ENCODE measurements at places on chromosomes 11 and 22.

DNA sequence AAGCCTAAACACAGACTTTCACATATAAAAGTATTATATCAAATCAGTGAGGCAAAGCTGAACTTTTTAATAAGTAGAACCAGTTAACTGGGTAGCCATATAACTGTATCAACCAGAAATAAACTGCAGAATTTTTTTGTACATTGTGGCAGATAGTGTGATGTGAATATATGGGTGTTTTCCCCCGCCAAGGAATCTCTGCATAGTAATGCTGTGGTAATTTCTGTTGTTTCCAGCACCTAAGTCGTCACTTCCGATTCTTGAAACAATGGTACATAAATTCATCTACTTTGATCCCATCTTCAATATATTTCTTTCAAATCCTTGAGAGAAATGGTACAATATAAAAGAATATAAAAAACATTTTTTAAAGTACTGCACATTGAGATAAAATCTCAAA is 39.6 kb downstream of the NARS2 start:
- no peak for DNase-seq

DNA sequence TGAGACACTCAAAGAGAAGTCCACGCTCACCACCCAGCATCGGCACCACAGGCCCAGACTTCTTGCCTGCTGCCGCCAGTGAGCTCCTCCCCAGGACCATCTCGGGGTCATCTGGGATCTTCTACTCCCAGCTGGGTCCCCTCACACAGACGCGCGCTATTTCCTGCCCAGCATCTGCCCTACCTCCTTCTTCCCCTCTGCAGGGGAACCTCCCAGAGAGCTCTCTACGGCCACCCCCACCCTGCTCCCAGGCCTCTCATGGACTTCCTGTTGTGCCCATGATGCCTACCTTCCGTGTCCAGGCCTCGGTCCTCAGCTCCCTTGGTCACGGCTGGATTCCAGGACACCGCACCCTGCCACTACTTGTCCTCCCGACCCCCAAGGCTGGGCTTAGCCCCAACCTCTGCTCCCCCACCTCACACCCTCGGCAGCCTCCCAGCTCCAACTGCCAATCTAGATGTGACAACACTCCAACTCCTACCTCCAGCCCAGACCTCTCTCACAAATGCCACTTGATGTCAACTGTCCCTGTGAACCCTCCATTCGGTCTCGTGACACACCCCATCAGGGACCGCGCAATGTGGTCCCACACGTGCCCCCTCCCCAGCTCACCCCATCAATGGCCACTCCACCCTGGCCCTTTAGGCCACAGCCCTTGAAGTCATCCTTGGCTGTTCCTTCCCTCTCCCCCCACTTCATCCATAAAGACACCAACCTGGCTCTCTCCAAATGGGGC is 45.3 kb downstream of the SGSM3 start:
- DNase-seq: no peak

DNA sequence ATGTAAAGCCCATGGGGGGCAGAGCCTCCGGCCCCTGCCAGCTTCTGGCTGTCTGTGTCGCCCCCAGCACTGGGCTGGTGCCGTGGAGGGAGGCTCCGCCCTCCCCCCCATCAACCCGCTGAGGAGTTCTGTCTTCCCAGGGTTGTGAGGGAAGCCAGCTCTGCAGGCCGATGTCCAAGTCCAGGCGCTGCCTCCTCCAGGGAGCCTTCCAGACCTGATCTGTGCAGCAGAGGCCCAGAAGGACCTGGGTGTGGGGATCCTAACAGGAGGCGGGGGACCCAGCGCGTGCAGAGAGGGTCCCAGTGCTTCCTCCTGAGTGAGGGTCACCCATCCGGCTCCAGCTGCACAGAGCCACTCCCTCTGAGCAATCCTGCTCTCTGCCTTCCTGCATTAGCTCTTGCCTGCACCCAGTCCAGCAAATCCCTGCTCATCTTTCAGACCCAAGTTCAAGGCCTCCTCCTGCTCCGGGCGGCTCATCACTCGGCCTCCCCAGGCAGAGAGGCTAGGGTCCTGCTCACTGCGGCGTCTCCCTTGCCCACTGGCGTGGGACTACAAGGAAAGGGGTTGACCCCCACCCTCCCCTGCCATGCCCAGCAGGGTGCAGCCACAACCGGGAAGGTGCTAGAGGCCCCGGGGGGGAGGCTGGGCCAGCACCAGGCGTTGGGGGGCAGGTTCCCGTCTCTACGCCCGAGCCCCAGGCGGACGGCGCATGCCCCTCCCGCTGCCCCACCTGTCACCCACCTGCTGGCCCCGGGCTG is 16.4 kb downstream of the PRR33 start:
- no peak for DNase-seq

DNA sequence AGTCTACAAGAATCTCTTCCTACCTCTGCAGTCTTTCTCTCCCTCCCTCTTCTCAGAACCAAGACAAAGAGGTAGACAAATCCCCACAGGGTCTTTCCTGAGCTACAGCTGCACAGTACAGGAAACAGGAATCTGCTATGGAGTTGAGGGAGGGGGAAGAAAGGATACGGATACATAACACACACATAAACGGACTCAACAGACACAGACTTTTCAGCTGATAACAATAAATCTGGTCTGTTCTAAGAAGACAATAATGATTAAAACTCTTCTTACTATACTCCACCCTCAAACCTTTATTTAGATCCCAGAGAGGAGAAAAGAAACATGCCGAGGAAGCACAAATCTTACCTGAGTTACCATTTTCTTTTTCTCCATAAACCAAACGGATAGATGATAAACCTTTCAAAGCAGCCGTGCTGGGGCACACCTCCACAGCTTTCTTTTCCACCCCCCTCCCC is 122.2 kb downstream of the APOL5 start:
- DNase-seq: peak; percentile 30

- peak; percentile 60 for DNase-seq
Measured at GRCh38 chr11:9972989-9973388, 309.1 kb downstream of the SWAP70 start.

GRCh38 chr11:118819334-118820024 is 28.5 kb upstream of the DDX6 start:
- DNase-seq: no peak

- DNase-seq: no peak
Measured at GRCh38 chr11:84193706-84194105, 907.5 kb upstream of the CCDC90B start.

- peak; percentile 42 for DNase-seq
Measured at GRCh38 chr11:115477410-115477809, 26.8 kb downstream of the CADM1 start.

GRCh38 chr11:113272281-113272680 is 42.1 kb upstream of the TTC12 start:
- no peak for DNase-seq

DNA sequence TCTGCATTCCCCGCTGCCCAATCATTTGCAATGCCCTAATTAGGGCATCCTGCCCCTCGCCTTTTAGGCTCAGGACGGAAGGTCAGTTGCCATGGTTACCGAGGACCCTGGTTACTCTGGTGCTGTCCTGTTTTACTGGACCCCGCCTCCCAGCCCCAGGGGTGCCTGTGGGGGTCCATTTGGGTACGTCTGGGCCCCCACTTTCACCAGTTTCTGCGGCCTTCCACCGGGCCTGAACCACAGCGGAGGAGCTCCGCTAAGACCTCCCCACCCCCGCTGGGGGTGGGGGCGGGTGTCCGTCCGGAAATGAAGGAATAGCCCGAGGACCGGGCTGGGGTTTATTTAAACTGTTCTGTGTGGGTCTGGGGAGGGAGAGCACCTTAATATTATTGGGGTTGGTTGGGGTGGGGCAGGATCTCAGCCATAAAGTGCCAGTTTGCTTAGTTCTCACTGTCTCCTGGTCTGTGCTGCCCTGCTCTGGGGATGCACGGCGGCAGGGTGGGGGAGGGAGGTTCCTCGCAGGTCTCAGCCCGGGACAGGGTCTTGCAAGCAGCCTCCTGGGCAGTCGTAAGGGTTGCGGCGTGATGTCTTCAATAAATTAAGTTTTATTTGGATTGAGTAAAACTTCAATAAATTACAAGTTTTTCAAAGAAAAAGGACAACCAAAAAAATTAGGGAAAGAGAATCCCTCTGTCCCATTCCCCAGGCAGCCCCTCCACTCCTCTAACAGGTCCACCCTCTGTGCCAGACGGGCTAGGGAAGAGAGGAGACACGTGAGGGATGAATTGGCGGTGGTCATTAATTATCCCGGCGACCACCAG is 5.3 kb downstream of the PHOX2A start:
- no peak for DNase-seq

DNA sequence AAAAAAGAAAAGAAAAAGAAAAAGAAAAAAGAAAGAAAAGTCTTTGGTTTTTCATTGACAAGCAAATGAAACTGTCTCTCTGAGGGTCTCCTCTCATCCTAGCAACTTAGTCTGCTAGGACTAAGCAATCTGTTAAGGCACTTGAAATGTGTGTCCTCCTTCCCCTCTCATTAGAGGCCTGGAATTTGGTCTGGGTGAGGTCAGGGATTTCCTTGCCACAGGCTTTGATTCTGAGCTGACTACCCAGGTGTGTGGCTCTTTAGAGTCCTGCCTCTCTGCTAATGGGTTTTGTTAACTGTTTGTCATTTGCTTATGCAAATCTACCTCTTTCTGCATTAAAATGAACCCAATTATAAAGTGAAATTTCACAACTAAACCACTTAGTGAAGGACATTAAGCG is 18.3 kb upstream of the PKNOX2 start:
- no peak for DNase-seq

- DNase-seq: no peak
Measured at GRCh38 chr11:69459848-69460539, 21.5 kb upstream of the LINC01488 start.

DNA sequence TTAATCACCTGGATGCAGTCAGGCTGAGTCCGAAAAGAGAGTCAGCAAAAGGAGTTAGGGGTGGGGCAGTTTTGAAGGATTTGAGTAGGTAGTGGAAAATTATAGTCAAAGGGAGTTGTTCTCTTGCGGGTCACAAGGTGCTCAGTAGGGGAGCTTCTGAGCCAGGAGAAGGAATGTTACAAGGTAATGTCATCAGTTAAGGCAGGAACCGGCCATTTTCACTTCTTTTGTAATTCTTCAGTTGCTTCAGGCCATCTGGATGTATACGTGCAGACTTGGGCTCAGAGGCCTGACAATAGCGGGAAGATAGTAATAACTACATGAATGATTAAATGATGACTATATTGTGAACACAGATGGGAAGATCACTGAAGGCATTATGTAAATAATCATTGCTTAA is 6.2 kb downstream of the SC5D start:
- no peak for DNase-seq

DNA sequence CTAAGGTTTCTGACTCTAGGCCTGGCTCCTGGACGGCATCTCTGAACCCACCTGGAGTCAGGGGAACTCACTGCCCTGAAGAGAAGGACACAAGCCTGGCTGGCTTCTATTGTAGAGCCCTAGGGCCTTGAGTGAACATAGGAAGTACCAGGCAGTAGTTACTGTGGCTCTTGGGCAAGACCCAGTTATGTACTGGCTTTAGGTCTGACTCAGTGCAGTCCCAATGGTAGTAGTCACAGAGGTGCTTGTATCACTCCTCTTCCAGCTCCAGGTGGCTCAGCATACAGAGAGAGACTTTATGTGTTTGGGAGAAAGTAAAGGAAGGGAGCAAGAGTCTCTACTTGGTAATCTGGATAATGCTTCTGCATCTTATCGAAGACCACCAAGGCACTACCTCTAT is 13.9 kb upstream of the PAK1 start:
- no peak for DNase-seq

DNA sequence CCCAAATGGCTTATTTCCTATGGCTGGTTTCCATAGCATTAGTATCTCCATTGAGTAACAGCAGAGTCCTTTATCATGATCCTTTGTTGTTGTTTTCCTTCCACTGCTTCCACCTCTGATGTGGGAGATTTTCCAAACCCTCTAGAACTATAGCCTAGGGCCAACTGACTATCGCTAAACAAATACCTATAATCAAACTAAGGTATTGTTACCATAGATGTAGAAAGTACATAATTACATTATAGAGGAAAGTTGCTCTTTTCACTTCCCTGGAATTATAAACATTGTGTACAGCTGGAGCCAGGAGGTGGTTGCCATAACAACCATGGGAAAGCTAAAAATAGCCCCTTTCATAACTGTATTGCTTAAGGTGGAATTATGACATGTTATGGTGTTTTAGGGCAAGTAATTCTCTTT is 47.0 kb upstream of the ALKBH3 start:
- no peak for DNase-seq

DNA sequence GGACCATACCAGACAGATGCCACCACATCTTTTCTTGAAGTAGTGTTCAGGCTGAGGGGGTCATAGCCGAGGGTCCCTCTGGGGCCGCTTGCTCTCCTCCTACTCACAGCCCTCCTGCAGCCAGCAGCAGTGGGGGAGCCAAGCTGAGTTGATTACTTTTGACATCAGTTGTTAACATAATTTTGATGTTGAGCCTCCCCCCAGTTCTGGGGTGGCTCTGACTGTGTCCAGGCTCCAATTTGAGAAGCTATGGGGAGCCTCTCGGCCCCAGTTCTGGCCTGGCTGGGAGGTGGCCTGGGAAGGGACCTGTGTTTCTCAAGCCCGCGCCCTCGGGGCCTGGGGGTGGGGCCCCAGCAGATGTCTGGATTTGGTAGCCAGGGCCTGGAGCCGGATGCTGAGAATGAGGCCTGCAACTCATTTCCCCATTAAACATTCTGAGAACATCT is 47.9 kb downstream of the KCNQ1OT1 start:
- no peak for DNase-seq

- peak; percentile 39 for DNase-seq
Measured at GRCh38 chr22:29702000-29702930, 17.5 kb upstream of the CABP7 start.

DNA sequence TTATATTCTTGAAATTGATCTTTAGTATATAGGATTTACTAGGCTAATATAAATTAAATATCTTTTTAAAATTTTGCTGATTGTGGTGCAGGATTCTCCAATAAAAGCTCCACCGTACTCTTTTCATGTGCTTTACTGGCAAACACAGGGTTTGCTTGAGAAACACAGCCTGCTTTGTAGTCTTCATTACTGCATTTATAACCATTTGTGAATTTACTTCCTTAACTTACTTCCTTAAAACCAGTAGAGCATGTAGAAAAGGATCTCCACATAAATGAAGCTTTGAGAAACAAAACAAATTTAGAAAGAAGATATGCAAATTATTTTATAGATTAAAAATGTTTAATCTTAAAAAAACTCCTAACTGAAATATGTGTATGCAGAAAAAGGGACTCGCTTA is 28.8 kb downstream of the SWAP70 start:
- peak; percentile 82 for DNase-seq

- DNase-seq: no peak
Measured at GRCh38 chr11:119258983-119259382, 52.8 kb downstream of the CBL start.

DNA sequence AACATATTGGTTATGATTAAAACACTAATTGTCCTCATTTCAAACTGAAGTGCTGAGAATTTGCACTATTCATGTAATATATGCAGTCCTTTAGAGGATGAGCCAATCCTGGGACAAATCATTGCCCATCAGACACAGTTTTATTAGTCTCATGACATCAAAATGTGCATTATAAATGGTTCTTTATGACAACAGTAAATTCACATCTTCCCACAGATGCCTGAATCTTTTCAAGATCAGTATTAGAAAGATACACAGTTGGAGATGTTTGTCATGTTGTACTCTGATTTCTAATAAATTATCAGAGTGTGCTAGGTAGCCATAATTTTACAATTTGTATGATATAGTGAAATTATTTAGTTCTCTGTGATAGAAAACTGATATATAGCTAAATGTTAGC is 813.5 kb downstream of the FAM181B start:
- DNase-seq: no peak

GRCh38 chr11:75508051-75508561 is 17.6 kb downstream of the GDPD5 start:
- DNase-seq: no peak

- DNase-seq: no peak
Measured at GRCh38 chr22:33166206-33166605, 108.0 kb upstream of the SYN3 start.
